OCI-LY7 (cell line): ENCODE measurements at places on chromosomes 12 and 14. TPM values are rescaled to one million over a fixed set of nuclear protein-coding genes. Genes with fewer than 3 reads are reported as not detected.

Gene RXYLT1
- 23.3 and 23.5 TPM in 2 replicates for total RNA-seq

Gene PYGL
- total RNA-seq = 2.6 and 3.3 TPM in 2 replicates

Gene CCDC177
- not detected in 2 replicates for total RNA-seq

Gene IAPP
- total RNA-seq = not detected in 2 replicates

Gene DIO2
- total RNA-seq = 0.23 TPM in 1 of 2 replicates, not detected in the other

Gene COQ10A
- total RNA-seq = 20.6 and 28.9 TPM in 2 replicates

Gene TRPV4
- not detected in 2 replicates for total RNA-seq

Gene COX8C
- total RNA-seq = not detected in 2 replicates

Gene RNU7-1
- not detected in 2 replicates for total RNA-seq
